ENCODE measurements at places on chromosomes 5 and 9.

DNA sequence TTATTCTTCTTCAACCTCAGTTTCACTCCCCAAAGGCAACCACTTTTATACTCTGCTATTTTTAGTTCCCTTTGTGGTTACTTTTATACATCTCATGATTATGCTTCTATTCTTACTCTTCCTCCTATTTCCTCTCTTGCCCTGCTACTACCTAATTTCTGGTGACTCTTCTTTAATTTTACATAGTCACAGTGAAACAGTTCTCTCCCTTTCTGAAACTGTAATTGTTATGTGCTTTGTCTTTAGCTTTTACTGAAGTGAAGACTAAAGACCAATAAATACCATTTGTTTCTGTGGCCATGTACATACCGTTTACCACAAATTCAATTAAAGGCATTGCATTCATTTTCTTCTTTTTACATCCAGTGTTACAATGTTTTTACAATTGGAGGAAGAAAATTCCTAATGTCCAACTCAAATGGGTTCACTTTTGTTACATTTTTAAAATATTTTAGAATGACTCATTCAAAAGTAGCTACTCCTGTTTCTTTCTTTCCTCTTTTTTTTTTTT is 410.6 kb downstream of the PSAT1 start:
- no peak for DNase-seq

DNA sequence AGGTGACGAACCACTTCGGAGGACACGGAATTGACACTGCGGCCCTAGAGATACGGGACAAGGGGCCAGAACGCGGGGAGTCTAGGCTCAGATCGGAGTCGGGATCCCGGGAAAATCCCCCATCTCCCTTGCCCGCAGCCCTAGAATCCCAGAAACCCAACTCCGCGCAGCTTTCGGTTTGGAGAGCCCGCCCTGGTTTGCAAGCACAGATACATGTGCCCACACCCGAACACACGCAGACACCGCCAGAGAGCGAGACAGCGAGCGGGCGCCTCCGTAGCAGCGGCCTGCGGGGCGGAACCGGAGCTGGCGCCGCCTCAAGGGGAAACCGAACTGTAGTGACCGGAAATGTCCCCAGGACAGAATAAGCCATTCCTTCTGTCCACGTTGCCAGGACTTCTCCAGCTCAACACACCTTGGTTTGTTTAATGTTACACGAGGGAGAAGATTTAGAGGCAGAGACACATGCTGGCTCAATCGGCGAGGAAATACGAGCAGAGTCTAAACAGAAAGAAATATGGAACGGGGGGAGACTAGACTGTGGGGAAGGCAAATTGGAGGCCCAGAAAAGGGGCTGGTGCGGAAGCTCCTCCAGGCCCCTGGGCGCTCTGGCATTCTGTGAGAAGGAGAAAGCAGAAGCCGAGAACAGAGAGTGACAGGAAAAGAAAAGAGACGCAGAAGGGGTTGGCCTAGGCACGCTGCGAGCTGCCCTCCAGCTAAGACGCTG is 2.9 kb upstream of the PAX5 start:
- DNase-seq = no peak

GRCh38 chr5:78698191-78698791 is 49.7 kb upstream of the LHFPL2 start:
- DNase-seq = peak; percentile 54

- DNase-seq = no peak
These were observed 9.4 kb downstream of the CORO2A start for GRCh38 chr9:98182889-98183599.

- DNase-seq = no peak
These were observed 128.9 kb downstream of the NXNL2 start for GRCh38 chr9:88663771-88664419.

DNA sequence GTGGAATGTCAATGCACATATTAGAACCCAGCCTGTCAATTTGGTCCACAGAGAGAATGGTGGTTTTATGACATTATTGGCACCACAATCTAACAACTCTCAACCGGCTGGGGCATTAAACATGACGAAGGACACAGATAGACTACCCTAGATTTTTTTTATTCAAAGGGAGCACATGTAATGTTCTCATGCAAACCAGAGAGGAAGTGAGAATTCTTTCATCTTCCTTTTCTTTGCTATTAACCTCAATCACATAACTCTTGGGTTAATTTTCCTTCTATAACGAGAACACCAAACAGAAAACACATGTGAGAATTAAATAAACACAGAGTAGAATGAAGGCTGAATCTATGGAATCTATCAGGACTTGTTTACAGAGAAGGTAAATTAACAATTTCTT is 94.9 kb upstream of the TNC start:
- DNase-seq = no peak

DNA sequence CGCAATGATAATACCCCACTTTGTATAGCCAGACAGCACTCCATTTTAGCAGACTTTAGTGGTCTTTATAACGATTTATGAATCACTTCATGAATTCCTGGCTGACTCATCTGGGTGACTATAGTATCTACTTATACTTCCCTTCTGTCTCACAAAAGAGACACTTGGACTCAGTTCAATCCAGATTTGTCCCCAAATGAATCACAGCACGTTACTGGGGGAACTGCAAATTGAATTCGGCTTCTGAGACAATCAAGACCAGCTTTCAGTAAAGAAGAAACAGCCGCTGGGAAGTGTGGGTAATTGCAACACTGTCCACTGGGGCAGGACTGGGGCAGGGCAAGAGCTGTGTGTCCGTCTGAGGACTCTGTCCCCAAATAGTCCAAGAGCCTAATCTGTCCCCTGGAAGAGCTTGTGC is 337.3 kb upstream of the RFX3 start:
- no peak for DNase-seq

GRCh38 chr5:99060306-99061261 is 131.8 kb upstream of the CHD1 start:
- DNase-seq = peak; percentile 56

GRCh38 chr9:119004618-119004990 is 364.6 kb downstream of the BRINP1 start:
- DNase-seq = no peak

DNA sequence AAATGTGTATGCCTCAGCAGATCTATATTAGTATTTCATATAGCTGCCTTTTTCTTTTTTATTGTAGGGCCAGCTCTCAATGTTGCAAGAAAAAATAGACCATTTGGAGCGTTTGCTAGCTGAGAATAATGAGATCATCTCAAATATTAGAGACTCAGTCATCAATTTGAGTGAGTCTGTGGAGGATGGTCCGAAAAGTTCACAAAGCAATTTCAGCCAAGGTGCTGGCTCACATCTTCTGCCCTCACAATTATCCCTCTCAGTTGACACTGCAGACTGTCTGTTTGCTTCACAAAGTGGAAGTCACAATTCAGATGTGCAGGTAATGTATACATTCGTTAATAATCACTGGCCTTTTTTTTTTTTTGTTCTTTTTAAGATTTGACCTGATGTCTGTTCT is 23.7 kb downstream of the MAN2A1 start:
- no peak for DNase-seq

GRCh38 chr9:16191691-16192402 is 639.0 kb downstream of the CCDC171 start:
- peak; percentile 80 for DNase-seq

DNA sequence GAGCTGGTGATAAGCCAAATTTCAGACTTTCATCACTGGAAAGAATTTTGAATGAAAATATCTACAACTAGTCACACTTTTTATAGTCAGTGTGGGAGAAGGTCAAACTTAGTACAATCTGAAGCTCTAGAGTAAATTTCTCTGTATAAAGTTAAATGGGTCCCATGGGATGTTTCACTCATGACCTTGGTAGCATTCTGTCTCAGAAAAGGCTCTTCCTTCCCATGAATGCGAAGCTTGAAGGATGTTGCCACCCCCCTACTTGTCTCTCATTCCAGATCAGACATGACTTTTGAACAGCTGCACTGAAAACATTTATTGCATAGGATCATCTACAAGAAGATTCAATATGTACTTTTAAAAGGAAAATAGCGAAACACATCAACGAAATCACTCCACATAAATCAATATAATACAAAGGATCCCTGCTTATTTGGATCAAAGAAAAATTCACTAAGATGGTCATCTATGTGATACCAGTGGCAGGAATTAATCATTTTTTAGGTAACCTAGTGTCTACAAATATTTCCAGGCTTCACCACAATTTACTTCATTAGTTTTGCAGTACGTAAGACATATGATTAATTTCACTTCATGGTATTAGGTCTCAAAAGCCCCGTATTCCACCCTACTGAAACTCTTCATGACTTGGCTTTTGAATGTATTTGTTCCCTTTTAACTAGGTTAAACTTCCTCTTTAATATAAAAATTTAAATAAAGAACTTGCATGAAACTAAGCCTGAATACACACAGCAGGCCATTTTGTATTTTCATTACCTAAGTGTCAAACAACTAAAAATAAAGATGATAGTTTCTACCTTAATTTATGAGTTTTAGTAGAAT is 4.4 kb downstream of the ST8SIA4 start:
- DNase-seq = no peak

DNA sequence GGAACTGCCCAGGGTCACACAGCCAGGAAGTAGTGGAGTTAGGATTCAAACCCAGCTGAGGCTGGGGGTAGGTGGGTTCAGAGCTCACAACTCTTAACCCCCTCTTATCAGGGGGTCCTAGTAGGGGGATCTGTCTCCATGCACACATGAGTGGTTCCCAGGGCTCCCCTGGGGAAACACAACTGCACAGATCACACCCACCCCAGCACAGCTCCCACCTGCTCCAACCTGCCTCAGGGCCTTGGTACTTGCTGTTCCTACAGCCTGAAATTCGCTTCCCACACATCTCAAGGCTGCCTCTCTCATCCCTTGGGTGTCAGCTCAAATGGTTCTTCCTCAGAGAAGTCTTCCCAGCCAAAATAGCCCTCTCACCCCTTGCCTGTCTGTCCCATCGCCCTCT is 4.8 kb downstream of the SNCB start:
- no peak for DNase-seq

- DNase-seq = no peak
These were observed 195.9 kb downstream of the SLIT3 start for GRCh38 chr5:169104937-169105494.

- DNase-seq = no peak
These were observed 330.6 kb downstream of the EBF1 start for GRCh38 chr5:158769079-158769478.

DNA sequence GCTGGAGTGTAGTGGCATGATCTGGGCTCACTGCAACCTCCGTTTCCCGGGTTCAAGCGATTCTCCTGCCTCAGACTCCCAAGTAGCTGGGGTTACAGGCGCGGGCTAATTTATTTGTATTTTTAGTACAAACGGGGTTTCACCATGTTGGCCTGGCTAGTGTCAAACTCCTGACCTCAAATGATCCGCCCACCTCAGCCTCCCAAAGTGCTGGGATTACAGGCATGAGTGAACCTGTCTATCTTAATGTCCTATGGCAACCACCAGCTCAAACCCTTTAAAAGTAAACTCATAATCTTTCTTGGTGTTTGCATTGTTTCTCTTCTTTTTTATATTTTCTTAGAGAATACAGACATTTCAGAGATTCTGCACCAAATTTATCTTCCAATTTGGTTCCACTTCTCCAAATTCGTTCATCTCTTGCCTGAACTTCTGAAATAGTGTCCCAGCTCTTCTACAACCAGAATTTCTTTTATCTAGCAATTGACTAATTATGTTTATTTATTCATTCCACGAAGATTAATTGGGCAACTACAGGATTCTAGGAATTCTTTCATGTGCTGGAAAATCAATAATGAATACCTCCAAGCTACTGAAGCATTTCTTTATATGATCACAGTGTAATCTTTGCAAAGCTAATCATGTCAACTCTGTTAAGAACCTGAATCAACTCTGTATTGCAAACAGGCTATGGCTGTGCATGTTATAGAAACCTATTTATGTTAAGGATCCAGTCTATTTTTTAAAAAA is 60.0 kb upstream of the TYRP1 start:
- DNase-seq = no peak

DNA sequence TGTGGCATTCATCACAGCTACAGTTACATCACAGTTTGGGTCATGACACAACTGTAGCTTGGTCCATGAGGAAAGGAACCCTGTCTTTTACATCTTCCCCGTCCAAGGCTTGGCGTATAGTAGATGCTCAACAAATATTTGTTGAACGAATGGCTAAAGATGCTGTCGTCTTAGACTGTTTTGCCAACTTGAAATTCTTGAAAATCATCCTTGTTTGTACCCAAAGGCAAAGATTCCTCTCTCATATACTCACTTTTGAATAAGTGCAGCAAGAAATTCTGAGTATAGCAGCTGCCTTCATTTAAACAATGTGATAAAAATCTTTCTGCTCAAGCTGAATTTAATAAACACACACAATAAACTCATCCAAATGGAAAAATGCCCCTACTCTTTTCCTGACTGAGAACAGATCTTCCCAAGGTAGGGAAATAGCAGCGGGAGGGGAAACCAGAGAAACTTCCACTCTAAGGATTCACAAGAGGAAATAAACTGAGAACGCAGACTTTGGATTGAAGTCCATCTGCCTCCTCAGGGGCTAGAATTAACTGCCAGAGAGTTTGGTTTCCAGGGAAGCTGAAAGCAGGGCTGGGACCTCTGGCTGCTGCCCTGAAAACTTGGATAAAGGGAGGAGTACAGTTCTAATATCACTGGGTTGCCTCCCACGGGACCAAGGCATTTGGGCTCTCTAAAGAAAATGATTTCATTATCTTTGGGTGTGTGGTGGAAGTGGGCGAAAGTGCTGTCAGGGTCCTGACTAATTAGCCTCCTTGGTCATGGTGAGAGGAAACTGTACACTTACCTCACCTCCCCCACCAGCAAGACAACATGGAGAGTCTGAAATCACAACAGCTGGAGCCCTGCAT is 99.1 kb downstream of the DPYSL3 start:
- DNase-seq = no peak

- no peak for DNase-seq
These were observed 186.2 kb downstream of the PJA2 start for GRCh38 chr5:109223531-109223930.

DNA sequence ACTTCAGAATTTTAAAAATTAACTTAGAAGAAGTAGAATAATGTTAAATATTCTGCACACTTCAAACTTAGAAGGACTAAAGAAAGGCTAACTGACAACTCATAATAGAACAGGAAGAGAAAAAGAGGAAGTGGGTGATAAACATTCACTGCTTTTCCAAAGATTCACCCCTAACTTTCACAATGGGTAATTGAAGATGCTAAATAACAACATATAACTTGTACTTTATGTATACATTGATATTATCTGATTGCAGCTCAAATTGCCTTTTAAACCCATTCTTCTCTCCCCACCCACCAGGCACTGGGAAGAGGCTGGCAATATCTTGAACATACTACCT is 376.6 kb downstream of the EFNA5 start:
- no peak for DNase-seq
